ENCODE measurements at places on chromosomes 7 and 10.

- peak; percentile 48 for DNase-seq
These were observed 819 bp downstream of the HYCC1 start for GRCh38 chr7:23012908-23013714.

GRCh38 chr7:100962537-100962936, 6.8 kb upstream of the MUC12 start:
- no peak for DNase-seq

GRCh38 chr10:102673819-102674511, 29.7 kb downstream of the TRIM8 start:
- DNase-seq = peak; percentile 92

DNA sequence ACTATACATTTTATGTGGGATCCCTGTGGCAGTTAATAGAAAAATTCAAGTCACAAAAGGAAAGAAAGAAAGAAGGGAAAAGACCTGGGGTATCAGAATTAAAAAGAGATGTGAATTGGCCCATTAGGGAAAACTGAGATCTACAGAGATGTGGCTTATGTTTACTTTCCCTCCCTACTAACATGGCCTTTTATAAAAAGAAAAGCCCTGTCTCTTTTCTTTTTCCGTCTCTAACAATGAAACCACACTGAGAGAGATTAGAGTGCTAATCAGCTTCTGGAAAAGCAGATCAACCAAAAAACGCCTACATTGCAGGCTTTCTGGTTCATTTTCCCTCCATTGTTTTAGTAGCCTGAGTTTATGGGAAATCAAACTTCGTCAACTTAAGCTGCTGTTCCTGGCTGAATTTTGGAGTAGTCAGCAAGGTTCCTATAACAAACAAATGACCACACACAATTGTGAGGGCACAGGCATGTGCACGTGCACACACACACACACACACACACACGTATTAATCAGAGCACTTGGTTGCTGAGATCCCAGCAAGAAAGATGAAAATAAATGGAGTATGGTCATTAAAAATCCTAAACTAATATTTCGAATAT, 235.1 kb downstream of the SORCS1 start:
- no peak for DNase-seq

GRCh38 chr7:28871077-28871476, 87.1 kb downstream of the TRIL start:
- no peak for DNase-seq

GRCh38 chr10:116115036-116115641, 157.9 kb downstream of the GFRA1 start:
- DNase-seq = no peak

GRCh38 chr7:46220066-46220630, 299.1 kb upstream of the IGFBP3 start:
- no peak for DNase-seq

GRCh38 chr7:13201628-13202027, 514.2 kb downstream of the ARL4A start:
- no peak for DNase-seq

GRCh38 chr7:92613720-92614119, 23.5 kb upstream of the FAM133B start:
- DNase-seq = no peak

- peak; percentile 26 for DNase-seq
These were observed 93.6 kb downstream of the CACNB2 start for GRCh38 chr10:18233775-18234174.

DNA sequence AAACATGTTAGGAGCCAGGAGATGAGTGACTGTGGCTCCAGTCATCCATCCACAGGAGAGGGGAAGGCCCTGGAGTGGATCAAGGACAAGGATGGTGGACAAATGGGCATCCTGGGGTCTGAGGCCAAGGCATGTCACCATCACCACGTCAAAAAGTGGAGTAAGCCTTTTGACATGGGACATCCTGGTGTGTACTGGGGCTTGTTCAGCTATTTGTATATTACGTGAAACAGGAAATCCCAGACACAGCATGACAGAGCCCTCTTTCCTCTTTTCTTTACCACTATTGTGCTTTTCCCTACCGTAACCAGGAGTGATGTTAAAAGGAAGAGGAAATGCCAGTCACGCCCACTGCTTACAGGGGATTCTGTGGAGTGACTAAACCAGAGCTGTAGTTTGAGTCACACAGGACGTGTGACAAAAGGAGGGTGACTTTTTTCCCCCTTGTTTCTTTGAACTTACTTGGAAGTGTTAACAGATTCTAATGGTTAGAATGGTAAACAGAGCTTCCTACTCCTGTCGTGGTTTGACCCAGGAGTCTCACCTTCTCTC, 15.4 kb downstream of the ACSL5 start:
- peak; percentile 56 for DNase-seq

DNA sequence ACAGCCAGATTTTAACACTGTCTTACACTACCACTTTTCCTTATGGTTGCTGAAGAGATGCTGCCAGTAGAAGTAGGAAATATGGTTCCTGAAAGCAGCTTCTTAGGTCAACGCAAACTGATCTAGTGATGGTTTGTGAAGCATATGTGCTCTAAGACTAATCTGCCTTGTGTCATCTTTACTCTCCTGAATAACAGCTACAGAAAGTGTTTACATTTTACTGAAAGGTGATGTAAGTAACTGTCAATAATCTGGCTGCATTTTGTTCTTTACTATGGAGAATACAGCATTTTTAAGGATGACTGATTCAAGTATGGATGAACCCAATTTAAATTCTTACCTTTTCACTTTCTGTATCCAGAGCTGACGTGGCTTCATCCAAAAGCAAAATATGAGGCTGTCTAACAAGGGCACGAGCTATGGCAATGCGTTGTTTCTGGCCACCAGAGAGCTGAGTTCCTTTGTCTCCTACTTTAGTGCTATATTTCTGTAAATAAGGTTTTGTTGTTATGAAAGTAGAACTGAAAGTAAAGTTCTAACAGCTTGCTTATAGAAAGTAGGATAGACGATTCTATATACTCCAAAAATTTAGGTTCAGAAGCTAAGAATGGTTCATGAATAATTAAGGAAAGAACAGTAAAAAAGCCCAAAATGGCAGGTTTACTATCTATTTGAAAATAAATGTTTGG, 30.2 kb upstream of the ABCB4 start:
- DNase-seq = no peak

DNA sequence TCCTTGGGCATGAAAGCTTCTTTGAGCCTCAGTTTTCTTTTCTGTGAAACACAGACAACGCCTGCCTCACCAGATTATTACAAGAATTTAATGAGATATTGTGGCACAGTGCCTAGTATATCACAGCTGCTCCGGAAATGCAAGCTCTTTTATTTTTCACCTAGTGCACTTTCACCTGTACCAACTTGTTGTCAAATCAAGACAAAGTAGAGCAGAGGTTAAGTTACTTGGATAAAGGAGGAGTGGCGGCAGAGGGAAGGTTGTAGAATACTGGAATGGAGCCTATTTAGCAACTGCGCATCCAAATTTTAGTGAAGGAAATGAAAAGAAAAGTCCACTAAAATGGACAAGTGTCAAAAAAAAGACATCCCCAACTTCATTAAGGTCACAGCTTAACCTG, 54.9 kb upstream of the RHOBTB1 start:
- no peak for DNase-seq

DNA sequence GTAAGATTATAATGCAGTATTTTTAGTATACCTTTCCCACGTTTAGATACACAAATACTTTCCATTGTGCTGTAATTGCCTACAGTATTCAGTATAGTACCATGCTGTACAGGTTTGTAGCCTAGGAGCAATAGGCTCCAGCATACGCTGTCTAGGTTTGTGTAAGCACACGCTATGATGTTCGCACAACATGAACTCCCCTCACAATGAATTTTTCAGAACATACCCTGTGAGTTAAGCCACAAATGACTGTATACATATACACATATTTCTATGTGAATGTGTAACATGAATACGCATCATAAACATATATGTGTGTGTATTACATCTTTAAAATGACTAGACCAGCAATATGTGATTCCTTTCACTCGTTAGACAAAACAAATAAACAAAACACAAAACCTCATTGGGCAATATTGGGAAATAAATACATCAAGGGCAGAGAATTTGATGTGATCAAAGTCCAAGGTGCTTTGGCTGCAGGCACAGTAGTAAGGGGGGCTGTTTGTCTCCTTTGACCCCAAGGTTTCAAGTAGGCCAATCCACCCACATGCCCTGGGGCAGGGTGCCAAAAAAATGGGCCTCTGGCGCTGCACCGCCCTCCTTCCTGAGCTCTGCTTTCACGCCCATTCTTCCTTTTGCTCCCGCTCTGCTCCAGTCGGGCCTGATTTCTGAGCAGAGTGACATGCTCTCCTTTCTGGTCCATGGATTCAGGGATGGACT, 33.9 kb downstream of the CHN2 start:
- DNase-seq = no peak

DNA sequence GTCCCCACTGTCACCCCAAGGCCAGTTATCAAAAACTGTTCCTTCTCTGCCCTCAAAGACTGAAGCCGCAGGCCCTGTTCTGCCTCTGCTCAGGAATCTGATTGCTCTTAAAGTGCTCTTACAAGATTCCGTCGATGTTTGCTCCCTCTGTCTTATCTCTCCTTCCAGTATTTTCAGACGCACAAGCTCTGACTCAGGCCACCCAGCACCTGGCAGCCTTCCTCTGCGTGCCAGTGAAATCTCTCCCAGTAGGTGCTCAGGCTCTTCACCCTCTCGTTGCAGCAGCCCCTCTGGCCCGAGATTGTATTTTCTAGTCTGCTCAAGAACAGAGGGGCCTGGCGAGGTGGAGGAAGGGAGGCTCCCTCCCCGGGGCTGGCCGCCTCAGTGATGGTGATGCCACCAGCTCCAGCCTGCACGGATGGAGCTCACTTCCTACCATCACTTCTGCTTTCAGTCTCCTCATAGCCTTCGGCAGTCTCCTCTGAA, 276.2 kb downstream of the USP6NL start:
- peak; percentile 61 for DNase-seq

GRCh38 chr7:84981055-84981976, 205.5 kb downstream of the SEMA3D start:
- no peak for DNase-seq

GRCh38 chr10:35017608-35018007, 72.5 kb downstream of the CUL2 start:
- no peak for DNase-seq

DNA sequence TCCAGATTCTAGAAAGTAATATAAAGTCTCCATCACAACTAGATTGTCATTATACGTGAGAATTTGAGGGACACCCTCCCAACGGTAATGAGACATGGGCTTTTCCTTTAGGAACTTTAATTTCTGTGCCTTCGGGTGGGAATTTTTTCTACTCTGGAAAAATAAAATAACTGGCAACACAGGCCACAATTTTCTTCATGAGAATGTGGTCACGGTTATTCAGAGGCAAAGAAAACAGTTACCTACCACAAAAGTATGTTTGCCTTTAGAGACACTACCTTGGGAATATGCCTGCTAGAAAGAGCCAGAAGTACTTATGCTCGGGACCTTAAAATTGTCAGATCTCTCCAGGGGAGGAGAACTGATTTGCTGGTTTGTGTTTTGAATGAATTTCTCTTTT, 99.4 kb downstream of the ITGA8 start:
- no peak for DNase-seq

DNA sequence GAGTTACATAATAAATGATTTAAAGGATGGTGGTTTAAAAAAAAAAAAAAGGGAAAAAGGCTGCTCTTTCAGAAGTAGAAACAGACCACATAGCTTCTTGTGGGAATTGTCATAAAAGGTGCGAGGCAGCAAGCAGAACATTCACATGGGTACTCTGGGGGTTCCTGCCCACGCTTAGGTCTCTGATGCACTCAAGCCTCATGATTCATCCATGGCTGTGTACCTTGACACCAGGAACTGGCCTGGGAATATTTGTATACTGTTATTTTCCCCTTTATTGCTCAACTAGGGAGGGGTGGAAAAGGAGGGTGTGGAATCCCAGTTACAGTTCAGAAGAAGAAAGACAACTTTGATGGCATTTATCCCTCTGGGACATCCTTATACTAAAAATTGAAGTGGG, 4.0 kb downstream of the PON2 start:
- DNase-seq = peak; percentile 72

DNA sequence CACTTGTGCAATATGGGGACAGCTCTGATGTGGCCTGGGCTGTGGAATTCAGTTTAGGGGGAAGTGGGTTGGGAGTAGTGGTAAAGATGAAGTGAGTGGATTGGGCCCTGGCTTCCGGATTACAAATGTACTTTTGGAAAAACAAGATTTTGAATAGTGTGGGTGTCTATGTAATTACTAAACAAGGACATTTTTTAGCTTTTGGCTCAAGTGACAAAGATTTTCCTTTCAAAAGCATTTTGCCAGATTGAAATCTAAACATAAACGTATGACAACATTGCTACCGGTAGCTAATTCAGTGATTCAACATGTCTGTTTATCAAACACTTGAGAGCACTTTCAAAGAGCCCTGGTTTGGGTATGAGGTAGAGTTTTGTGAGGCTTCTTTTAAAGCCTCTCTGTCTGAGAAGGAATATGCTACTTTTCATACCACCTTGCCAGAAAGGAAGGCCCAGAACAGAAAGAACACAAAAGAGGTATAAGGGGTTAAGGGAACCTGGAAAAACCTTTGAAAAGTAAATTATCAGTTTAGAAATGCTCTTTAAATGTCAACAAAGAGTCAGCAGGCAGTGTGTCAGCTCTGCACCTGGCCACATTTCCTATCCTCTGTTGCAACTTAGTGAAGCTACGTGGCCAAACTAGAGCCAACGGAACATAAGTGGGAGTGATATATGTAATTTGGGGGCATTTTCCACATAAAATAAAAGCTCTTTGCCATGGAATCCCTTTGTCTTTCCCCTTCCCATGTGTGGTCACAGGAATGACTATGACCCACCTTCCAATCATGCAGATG, 516.1 kb downstream of the NRG3 start:
- no peak for DNase-seq

DNA sequence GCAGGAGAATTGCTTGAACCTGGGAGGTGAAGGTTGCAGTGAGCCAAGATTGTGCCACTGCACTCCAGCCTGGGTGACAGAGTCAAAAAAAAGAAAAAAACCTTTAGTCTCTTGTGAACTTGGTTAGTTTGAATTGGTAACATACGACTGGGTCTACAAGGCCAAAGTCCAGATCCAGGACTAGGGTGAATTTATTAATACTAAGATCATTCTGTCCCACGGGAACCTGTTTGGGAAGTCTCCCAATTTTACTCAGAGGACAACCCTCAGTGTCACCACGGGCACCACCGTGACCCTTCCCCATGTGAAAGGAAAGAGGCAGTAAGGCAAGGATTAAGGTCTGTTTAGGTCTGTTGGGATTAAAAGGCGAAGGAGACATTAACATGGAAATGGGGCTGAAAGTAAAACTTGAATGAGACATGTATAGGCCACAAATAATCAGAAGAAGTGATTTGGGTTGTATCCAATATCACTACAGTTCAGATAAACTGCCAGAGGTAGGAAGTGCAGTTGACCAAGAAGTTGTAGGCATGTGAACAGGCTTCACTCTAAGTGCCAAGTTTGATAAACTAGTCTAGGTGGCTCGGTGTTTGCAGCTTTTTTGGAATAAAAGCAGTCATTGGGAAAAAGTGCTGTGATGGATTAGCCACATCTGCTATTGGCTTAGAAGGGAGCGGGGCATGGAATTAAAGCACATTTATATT, 30.7 kb downstream of the MYOF start:
- no peak for DNase-seq

- DNase-seq = no peak
These were observed 152.7 kb upstream of the PCBD1 start for GRCh38 chr10:71040846-71041605.
